GM13976 (cell line): ENCODE measurements at places on chromosomes 6 and 20.

DNA sequence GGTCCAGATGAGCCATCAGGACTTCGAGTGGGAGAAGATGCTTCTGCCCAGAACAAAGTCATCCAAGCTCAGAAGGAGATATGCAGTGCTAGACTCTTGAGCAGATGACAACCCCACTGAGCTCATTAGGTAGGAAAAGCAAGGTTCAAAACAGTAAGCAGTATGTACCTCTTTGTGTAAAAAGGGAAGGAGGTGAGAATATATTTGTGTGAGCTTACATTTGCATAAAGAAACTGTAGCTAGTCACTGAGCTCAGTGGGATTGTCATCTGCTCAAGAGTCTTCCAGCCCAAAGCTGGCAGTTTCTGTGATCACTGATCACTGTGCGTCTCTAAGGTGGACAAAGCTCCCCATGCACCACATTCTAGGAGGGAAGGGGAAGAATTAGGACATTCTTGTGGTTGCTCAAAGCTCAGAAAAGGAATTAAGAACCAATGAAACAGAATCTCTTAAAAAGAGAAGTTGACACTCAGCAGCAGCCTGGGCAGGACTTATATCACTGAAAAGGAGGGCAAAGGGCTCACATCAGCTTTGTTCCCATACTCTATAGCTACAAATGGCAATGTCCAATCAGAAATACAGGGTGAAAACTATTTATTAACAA, 90.0 kb upstream of the MAFB start:
- DNase-seq: no peak

GRCh38 chr6:25927178-25927577, 3.3 kb downstream of the SLC17A2 start:
- no peak for DNase-seq

GRCh38 chr6:5827056-5827904, 179.4 kb downstream of the NRN1 start:
- no peak for DNase-seq

- no peak for DNase-seq
Observed at GRCh38 chr6:42193491-42193894, 1.3 kb downstream of the GUCA1B start.

DNA sequence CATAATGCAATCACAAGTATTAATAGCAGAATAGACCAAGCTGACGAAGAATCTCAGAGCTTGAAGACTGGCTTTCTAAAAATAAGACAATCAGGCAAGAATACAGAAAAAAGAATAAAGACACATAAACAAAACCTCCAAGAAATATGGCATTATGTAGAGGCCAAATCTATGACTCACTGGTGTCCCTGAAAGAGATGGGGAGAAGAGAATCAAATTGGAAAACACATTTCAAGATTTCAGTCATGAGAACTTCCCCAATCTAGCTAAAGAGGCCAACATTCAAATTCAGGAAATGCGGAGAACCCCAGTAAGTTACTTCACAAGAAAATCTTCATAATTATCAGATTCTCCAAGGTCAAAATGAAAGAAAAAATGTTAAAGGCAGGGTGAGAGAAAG, 69.0 kb upstream of the PDE7B start:
- no peak for DNase-seq

GRCh38 chr20:31910071-31910803, 39.8 kb downstream of the TTLL9 start:
- no peak for DNase-seq

DNA sequence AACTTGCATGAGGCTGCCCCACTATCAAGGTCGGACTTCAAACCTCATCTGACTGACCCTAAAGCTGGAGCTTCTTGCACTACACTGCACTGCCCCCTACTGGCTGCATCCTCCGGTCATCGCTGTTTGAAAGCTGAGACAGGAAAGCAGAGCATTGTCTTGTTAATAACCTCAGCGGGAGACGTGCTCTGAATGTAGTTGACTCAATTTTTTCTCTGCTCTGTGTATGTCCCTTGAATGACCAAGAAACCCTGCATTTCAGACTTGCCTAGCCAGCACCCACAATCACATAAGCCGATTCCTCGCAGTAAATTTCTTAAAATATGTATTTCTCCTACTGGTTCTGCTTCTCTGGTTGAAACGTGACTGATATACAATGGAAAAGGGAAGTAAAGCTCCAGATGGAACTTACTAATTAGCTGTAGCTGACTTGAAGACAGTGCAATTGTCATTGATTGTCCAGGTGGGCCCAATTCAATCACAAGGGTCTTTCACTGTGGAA, 27.8 kb downstream of the TCF21 start:
- peak; percentile 41 for DNase-seq

- no peak for DNase-seq
Observed at GRCh38 chr6:137284811-137285110, 65.6 kb upstream of the IFNGR1 start.

- DNase-seq: no peak
Observed at GRCh38 chr6:13378669-13379590, 50.6 kb upstream of the TBC1D7 start.

DNA sequence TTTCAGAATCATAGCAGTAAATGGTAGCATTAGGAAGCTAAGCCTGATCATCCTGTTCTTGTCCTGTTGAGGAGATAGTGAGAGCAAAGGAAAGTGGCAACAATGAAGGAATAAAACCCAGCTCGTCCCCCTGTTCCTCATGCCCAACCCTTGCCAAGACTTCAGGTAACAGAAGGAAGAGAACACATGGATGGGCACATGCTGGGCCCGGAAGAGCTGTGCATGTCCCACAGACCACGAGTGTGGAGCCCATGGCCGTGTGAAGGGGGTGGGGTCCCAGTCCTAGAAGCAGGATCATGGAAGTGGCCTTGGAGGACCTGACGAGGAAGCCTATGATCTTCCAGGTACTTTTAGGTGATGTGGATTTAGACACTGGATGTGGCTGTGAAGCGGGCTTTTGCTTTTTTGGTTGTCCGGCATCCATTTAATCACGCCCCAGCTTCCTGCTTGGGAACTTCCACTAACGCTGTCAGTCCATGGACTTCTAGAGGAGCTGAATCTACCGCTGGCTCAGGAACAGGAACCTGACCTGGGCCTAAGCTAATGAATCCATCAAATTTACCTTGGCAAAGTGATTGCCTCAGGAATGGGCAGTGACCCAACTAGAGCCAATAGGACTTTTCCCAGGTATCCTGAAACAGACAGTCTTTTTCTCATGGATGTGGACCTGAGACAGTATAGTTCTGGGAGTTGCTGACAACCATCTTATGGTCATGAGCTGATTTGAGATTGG, 79.3 kb upstream of the ARMC2 start:
- DNase-seq: no peak

GRCh38 chr20:24755411-24755922, 193.6 kb upstream of the CST7 start:
- DNase-seq: no peak

DNA sequence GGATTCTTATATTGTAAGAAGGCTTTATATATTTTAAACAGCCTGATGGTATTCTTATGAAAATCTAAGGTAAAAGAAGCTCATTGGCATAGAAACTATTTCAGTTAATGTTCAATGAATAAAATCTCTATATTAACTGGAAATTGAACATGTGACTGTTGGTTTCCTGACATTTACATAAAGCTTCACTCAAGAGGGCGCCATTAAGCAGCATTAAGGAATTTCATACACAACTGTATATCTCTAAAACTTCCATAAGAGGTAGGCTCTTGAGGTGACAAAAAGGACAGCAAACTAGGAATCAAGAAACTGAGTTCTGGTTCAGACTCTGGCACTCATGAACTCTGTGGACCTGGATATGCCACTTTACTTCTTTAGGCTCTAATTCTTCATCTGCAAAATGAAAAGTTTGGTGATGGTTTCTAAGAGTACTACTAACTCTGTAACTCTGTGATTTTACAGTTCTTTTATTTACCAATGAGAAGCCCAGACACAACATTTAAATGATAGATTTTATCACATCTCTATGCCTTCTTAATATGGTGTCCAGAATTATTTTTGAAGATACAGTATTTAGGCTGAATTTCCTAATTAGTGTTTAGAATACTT, 147.5 kb downstream of the FLRT3 start:
- no peak for DNase-seq

- DNase-seq: no peak
Observed at GRCh38 chr20:24647713-24648112, 178.3 kb downstream of the SYNDIG1 start.

- no peak for DNase-seq
Observed at GRCh38 chr6:68633281-68633971, 1.7 kb upstream of the ADGRB3 start.

DNA sequence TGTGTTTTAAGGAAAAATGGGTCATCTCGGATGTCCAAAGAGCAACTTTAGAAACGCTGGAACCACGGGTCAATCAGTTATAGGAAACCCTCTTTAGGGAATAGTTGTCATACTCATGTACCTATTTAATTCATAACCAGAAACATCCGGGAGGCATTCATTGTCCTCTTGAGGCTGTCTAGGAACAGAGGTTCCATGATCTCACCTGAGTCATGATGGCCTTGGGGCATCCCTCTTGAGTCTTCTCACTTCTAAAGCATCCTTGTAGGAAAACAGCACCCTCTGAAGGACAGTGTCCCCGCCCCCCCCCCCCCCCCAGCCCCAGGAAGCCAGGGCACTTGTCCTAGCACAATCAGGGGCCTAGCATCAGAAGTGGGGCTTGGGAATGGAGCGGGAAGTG, 46.3 kb upstream of the CDH4 start:
- DNase-seq: no peak

GRCh38 chr6:68758559-68758958, 123.5 kb downstream of the ADGRB3 start:
- DNase-seq: no peak

GRCh38 chr6:26086211-26086610, 1.0 kb upstream of the HFE start:
- DNase-seq: no peak

- DNase-seq: no peak
Observed at GRCh38 chr6:163319609-163320366, 94.7 kb upstream of the QKI start.

DNA sequence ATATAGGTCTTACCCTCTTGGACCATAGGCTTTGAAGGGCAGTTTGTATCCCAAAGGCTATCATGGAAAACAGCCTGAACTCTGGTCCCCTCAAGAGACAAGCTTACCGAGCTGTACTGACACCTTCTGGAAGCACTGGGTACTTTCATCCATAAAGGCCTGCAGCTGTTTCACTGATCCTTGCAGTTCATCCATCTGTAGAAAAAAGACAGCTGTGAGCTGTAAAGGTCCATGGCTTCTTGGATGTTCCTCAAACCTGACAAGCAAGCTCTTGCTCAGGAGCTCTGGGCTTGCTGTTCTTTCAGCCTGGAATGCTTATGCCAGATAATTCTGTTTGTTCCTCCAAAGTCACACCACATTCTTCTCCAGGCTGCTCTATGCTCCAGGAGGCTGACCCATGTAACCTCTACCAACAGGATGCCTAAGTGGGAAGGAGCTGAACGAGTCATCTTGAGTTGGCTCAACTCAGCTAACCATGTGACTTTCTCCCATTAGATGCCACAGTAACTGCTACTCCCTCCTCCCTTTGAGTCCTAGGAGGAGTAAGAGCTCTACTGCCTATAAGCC, 8.8 kb upstream of the NDRG3 start:
- DNase-seq: peak; percentile 49

DNA sequence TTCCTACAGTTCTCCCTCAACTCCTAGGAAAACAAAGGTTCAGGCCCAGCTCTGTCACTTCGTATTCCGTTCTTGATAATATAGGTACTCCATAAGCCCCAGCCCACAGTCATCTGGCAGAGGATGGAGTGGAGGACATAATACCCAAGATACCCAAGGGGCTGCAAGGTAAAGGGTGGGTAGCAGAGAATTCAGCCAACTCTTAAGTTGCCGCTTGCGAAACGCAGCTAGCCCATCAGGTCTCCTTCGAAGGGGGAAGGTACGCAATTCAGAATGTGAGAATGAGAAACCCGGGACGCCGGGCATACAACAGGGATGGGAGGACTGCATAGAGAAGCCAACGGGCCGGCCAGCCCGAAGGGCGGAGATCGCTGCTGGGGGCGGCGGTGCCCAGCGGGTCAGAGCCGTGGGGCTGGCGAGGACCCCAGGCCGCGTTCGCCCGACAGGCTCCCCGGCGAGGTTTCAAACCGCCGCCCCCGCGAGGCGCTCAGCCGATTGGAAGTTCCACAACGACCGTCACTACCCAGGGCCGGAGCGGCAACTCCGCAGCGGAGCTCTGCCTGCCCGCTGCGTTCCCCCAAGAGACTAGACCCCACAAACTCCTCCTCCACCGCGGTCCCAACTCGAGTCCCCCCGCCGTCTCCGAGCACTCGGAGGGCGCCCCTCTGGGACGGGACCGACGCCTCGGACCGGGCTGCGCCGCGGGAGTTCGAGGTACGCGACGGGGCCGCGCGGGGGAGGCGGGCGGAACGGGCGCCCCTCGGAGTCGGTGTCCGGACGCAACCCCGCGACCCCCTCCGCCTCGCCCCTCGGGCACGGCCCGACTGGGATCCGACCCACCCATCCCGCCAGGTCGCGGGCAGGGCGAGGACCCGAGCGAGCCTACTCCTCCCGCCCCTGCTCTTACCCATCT, 911 bp downstream of the CDK19 start:
- peak; percentile 77 for DNase-seq

DNA sequence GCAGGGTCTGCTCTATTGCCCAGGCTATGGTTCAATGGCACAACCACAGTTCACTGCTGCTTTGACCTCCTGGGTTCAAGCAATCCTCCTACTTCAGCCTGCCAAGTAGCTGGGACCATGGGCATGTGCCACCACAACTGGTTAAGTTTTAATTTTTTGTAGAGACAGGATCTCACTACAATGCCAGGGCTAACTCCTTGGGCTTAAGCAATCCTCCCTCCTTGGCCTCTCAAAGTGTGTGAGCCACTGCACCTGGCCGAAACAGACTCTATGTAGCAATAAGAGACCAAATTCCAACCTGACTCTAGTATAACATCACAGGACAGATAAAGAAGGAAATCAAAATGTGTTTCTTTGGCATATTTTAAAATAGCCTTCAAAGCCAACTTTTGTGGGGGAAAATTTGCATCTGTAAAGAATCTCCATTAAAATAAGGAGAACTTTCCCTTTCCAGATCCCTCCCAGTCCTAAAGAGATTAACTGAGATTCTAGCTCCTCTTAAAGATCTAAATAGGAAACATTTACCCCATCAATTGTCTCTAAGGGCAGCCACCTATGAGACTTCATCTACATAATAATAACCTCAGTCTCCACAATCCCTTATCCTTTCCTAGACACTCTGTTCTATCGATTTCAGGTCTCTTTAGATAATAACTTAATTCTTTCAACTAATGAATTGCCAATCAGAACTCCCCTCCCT, 94.7 kb upstream of the PLCB4 start:
- no peak for DNase-seq

DNA sequence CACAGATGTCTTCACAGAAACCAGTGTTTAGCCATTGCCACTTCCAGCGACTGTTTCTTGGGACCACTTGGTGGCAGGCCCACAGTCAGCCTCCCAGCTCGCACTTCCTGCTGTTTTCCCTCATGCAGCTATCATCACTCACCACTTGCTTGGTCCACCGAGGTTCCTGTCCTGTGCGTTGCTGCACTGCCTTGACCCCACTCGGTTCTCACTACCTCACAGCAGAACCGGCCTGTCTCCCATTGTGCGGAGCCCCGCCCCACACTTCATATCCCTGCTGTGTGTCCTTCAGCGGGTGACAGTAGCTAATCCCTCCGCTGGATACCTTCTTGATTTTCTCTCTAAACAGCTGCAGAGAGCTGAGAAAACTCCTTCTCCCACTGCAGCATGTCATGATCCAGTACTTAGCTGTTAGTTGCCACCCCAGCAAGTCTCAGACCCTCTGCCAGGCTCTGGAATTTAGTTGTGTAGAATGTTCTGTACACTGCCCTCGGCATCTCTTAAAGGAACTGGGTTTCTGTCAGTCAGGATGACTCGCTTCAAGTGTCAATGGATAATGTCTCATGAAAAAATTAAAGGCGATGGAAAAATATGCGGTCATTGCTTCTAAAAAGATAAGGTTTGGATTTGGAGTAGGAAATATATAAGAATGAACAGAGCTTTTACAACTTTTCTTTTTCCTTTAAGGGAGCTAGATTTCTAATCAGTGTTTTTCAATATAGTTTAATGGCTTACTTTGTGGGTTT, 208.0 kb downstream of the FARS2 start:
- DNase-seq: no peak
